ENCODE measurements at places on chromosomes 7 and 10.

DNA sequence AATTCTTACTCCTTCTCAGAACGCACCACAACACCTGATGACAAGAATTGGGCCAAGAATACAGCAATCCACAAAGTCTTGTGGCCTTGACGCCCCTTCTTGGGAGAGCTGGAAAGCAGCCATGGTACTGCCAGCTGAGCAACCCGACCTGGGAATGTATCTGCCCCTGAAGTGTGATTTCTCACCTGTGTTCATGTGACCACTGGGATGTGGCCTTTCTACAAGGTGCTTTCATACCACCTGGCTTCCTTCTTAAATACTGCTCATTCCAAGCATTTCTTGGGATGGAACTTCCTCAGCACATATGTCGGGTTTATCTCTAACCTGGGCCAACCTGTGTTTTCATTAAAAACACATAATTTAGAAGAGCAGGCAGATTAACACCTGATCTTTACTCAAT, 72.1 kb downstream of the HTR7 start:
- DNase-seq = no peak

DNA sequence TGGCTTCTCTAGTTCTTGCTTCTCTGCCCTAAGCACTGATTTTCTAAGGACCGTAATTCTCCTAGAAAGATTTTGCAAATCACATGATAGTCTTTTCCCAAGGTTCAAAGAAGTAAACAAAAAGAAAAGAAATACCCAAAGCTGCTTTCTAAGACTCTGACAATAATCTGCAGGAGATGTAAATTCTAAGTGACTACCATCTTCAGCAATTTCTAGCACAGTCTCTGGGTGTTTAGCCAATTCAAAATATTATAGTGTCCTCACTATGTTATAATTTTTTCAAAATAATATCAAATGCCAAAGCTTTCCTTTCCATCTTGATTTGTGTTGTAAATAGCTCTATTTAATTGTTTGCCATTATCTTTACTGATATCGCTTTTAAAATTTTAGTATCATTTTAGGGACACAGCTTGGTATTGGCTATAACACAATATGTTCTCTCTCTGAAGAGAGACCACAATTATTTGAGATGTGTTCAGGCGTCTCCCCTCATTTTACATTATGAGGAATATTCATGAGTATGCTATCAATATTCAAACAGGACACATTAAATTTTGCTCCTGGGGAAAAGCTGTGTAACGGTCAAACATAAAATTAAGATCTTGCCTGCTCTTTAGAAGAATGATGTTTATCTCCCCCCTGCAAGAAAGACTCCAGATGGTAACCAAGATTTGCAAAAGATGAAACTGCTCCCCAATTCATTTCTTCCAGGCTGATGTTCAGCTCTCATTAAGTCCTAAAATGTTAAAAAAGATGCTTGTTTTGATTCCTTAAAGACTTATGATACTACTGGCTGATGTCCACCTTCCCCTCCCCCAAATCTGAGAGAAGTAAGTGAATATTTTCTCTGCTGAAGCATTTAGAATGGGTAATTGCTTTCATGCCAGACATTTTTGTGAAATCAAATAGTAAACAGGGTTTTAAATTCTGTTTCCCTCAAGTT, 191.9 kb upstream of the WDR11 start:
- no peak for DNase-seq

GRCh38 chr7:6701860-6702259, 4.9 kb downstream of the ZNF12 start:
- no peak for DNase-seq

DNA sequence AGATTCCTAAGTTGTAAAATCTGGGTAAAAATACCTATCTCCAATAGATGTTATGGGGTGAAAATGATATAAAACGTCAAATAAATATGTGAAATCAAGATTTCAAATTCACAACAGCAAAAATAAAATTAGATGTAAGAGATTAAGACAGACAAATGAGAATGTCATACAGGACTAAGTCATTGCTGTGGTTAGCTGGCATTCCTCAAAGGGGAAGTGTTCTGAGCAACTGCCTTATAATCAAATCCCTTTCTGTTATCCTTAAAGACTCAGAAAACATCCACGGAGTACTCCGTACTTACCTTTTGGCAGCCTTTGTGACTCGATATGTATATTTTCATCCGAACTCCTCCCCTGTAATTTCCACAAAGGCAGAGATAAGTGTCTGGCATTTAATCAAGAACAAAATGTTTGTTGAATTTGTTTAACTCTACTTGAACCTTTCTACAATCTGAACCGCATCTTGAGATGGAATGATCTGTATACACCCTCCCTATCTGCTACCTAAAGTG, 559.6 kb downstream of the GATA3 start:
- DNase-seq = no peak

- DNase-seq = peak; percentile 26
Observed at GRCh38 chr7:2123360-2123759, 109.4 kb downstream of the MAD1L1 start.

DNA sequence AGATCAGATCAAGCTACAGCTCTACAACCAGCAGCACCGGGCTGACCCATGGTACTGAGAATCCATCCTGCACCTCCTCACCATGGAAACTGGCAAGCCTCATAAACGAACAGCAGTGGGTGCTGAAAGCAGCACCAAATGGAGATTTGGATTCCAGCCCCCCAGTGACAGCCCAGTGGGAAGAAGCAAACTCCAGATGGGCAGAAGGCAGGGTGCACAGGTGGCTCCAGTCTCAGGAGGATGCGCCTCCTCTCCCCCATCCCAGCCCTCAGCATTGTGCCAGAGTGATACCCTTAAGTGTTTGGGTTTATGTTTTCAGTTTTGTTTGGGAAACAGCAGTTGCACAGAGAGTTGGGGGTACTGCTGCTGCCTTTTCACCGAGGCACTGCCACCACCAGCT, 20.6 kb upstream of the SMO start:
- no peak for DNase-seq

DNA sequence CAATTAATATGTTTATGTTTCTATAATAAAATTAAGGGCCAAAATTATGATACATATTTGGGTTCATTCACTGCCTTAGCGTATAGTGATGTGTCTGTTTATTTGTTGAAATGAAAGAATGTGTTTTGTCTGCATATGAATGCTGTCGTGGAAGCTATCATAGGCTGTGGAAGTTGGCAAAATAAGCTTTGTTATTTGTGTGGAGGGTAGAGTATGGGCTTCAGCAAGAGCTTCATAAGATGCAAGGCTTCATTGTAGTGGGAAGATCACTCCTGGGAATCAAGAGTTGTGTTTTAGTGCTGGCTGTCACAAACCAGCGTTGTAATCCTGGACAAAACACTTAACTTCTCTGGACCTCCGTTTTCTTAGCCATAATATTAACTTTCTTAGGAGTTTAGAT, 2.5 kb downstream of the SLK start:
- no peak for DNase-seq

DNA sequence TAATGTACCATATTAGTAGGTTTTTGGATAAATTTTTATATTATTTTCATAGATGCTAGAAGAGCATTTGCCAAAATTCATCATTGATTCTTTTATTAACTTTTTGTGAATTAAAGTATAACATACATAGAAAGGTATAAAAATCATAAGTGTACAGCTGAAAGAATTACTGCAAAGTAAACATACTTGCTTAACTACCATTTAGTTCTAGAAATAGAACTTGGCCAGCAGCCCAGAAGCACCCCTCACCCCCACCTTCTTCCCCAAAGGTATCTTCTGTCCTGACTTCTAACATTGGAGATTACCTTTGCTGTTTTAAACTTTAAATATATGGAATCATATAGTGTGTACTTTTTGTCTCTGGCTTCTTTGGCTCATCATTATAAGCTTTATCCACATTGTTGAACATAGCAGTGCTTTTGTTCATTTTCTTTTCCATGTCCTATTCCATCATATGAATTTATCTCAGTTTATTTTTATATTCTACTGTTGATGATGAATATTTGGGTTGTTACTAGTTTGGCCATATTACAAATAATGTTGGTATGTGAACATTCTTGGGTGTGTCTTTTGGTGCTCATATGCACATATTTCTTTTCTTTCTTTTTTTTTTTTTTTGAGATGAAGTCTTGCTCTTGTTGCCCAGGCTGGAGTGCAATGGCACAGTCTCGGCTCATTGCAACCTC, 142.8 kb downstream of the ADK start:
- DNase-seq = no peak

DNA sequence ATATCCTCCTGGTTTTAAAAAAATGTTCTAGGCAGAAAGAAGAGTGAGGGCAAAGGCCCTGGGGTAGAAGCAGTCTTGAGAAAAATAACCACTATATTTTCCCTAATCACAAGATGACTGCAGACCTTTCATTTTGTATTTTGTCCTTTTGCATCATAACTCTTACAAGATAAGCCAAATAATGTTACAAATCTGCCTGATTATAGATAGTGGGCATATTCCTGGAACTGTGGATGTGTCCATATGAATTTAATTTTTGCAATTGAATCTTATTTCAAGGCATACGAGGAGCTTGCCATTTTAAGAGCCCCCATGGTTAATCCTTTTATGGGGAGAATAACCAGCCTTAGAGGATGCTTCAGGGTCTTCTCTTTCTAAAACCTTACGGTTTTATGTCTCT, 102.7 kb downstream of the ADRA2A start:
- no peak for DNase-seq

DNA sequence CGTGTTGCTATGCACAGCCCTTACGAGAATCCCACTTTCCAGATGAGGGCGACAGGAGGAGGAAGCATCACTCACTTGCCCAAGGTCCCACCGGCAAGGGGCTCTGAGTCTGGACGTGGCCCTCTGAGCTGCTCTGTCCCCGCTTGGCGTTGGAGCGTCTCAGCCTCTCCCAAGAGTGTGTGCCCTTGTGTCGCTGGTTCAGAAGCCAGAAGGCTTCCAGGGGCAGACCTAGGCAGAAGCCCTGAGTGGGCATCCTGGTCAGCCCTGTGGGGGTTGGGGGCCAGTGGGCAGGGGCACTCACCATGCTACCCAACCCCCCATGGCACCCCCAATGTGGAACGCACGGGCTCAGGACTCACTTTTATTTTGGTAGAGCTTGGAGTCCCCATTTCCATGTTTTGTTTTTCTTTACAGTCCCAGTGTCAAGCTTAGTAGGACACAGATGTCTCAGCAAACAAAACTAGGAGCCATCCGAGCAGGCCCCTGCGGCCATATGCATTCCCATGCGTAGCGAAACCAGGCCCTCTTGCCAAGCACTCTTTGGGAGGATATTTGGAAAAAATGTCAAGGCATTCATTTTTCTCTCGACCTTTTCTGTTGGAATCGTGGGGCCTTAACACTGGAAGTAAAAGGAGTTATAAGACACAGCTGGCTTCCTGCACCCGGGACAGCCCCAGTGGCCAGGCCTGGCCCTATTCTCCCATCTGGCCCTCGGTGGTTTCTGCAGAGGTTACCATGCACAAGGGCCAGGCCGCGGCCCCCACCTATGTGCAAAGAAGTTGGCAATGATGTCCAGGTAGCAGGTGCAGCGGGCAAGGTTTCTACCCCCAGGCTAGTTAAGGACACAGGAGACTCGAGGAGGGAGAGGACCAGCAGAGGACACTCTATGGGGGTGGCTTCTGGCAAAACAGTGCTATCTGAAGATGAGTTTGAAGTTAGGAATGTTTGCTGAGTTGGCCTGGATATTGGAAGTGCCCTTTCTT, 97.0 kb downstream of the LHPP start:
- no peak for DNase-seq

DNA sequence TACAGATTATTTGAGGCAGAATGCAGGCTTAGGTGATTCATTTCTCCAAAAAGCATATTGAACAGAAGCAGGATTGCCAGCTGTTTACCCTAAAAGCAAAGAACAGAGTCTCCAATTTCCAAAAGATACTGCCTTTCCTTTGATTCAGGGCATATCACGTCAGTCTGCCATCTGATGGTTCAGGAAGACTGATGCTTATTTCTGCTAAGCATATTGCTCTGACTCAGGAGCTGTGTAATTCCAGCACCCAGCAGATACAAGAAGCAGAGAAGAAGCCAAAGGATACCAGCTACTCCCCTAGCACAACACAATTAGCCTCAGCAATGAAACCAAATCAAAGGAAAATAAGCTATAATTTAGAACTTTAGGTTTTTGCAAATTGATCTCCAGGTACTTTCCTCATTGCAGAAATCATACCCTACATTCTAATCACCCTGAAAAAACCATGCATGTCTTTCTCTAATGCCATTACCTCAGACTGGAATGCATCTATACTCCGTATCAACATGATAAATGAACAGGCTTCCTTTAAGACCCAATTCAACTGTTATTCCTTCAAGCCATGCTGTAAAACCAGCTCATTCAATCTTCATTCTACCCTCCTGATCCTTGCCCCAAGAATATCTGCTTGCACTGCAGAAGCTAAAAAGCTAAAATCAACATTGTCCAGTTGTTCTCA, 55.1 kb downstream of the ABI1 start:
- DNase-seq = no peak

DNA sequence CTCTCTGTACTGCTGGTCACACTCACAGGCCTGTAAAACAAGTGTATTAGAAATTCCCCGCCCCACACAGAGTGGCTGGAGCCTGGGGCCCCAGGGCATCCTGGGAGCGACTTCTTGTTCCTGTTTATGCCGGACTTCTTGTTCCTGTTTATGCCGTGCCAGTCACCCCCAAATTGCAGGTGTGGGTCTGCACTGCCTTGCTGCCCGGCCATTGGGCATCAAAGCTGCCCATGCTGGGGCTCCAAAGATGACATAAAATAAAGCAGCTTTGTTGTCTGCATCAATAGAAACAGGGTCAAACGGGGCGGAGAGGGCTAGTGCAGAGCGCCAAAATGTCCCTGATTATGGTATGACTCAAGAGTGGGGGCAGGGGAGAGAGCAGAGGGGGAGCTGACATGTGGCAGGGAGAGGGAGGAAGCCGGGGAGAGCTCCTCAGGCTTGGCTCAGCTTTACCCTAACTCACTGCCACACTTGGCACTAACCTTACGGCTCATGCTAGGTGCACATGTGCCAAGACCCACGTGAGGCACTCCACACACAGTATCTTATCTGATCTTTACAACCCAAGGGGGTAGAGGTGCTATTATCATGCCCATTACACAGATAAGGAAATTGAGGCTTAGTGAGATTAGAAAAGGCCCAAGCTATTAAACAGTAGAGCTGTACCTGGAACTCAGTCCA, 98.4 kb downstream of the PIP4K2A start:
- DNase-seq = no peak

DNA sequence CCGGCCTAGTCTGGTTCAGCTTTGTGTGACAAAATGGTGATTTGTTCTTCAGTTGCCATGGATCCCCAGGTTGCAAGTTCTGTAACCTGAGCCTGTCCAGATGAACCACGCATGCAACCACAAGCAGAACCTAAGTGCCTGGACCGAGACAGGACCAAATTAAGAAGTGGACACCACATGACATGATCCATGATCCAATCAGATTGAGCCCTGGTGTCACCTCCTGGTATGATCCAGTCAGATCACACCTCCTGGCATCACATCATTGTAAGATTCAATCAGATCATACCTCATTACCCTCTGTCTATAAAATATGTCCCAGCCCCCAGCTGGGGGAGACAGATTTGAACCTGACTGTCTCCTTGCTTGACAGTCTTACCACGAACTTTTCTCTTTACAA, 70.0 kb downstream of the MALSU1 start:
- DNase-seq = no peak

GRCh38 chr7:130369831-130370550, 10.3 kb upstream of the CPA1 start:
- no peak for DNase-seq

All from mucosa of gallbladder (tissue), 1 donor.